ENCODE measurements at places on chromosomes 13 and 19. TPM values are rescaled to one million over a fixed set of nuclear protein-coding genes. Genes with fewer than 3 reads are reported as not detected.

DNA sequence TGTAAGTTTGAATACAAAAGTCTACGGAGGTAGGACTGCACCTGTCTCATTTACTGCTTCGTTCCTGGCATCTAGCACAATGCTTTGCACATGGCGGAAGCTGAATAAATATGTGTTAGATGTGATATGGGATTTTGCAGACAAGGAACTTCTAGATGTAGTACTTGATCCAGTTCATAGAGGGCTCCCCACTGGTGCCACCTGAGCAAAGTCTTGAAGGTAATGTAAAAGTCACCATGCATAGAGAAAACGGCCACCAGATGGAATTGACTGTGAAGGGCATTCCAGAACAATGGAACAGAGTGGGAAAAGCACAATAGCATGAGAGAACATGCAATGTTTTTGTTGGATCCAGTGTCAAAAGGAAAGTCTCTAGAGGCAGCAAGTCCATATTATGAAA, 209.3 kb downstream of the HS6ST3 start:
- H3K4me1 ChIP-seq: no peaks in the 10 kb centered on the region
- H3K36me3 ChIP-seq: no peaks in the 10 kb centered on the region
- H3K27ac ChIP-seq: no peak overlapping the region
- no peaks in the 10 kb centered on the region for H3K27me3 ChIP-seq
- no peak for DNase-seq
- no peak overlapping the region for H3K4me3 ChIP-seq

- H3K27ac ChIP-seq: no peak overlapping the region
- no peak for DNase-seq
- no peaks in the 10 kb centered on the region for H3K36me3 ChIP-seq
- H3K4me3 ChIP-seq: no peak overlapping the region
Observed at GRCh38 chr19:24142771-24143170, 55.8 kb downstream of the ZNF254 start.

DNA sequence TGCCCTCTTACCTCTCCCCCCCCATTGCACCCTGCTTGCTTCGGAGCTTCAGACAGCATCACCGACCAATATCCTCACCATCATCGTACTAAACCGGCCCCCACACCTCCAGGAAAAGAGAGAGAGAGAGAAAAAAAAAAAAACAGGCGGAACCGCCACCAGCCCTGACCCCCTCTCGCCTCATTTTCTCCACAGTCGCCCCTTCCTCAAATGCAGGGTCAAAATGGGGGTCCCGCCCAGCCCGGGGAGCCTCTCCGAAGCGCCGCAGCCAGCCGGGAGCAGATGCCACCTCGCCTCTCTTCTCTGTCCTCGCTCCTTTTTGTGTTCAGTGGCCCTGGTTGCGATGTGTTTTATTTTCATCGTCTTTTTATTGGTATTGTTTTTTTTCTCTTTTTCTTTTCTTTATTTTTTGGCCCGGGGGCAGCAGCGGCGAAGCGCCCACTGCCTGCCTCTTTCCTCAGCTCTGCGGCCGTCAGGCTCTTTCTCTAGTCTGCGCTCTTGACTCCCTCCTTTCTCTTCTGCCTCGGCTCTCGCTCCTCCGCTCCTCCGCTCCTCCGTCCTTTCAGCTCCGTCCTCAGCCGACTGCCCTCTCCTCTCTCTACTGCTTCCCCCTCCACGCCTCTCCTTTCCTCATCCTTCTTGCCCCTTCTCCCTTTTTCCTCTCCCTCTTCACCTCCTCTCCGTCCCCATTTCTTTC, 41.4 kb downstream of the DEDD2 start:
- H3K27ac ChIP-seq: no peak overlapping the region
- H3K27me3 ChIP-seq: peaks cover 88% of the 10 kb centered on the region
- no peak overlapping the region for H3K4me3 ChIP-seq
- no peak for DNase-seq
- no peaks in the 10 kb centered on the region for H3K36me3 ChIP-seq

DNA sequence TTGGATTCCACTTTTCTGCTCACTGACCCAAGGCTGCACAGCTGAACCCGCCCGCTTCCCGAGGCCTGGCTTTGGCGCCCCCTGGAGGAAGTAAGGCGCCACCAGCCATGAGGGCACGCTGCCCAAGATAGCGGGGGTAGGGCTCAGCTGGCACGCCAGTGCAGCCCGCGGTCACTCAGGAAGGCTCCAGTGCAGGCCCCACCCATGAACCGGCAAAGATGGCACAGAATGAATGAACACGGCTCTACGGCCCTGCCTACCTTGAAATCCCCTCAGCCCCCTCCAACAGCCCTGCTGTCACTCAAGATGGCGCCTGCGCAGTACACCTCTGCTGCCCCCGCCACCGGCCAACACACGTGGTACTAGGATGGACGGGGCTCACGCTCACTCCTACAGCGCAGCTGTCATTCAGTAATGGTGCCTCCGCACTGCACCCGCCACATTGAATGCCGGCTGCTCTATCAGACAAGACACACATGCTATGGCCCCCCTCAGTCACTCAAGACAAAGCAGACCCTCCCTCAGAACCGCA, 3.0 kb downstream of the PEG3 start:
- no peaks in the 10 kb centered on the region for H3K27me3 ChIP-seq
- peak; percentile 2 for DNase-seq
- H3K4me3 ChIP-seq: no peak overlapping the region
- H3K4me1 ChIP-seq: no peaks in the 10 kb centered on the region

GRCh38 chr19:45446944-45447343, 20.9 kb upstream of the FOSB start:
- no peak overlapping the region for H3K27ac ChIP-seq
- H3K4me1 ChIP-seq: peaks cover 34% of the 10 kb centered on the region
- peaks cover 25% of the 10 kb centered on the region for H3K27me3 ChIP-seq
- H3K36me3 ChIP-seq: no peaks in the 10 kb centered on the region
- H3K4me3 ChIP-seq: no peak overlapping the region
- DNase-seq: no peak

DNA sequence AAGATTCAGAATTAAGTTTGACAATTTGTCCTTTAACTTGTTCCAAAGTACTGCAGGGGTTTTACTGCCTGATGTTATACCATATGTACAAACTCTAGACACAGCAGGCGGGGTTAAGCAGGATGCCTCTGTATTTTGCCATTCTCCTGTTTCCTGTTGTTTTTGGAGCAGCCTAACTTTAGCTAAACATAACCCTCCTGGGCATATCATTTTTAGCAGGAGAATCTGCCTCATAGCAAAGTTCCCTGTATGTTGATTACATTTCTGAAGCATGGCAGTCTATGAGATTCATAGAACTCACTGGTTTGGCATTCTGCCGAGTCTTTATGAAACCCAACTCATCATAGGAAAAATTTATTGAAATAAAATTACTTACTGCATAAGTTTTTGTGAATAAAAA, 5.2 kb downstream of the LHFPL6 start:
- H3K4me1 ChIP-seq: no peaks in the 10 kb centered on the region
- peaks cover 6% of the 10 kb centered on the region for H3K27me3 ChIP-seq
- no peak overlapping the region for H3K4me3 ChIP-seq
- no peaks in the 10 kb centered on the region for H3K36me3 ChIP-seq
- H3K27ac ChIP-seq: no peak overlapping the region
- DNase-seq: no peak

DNA sequence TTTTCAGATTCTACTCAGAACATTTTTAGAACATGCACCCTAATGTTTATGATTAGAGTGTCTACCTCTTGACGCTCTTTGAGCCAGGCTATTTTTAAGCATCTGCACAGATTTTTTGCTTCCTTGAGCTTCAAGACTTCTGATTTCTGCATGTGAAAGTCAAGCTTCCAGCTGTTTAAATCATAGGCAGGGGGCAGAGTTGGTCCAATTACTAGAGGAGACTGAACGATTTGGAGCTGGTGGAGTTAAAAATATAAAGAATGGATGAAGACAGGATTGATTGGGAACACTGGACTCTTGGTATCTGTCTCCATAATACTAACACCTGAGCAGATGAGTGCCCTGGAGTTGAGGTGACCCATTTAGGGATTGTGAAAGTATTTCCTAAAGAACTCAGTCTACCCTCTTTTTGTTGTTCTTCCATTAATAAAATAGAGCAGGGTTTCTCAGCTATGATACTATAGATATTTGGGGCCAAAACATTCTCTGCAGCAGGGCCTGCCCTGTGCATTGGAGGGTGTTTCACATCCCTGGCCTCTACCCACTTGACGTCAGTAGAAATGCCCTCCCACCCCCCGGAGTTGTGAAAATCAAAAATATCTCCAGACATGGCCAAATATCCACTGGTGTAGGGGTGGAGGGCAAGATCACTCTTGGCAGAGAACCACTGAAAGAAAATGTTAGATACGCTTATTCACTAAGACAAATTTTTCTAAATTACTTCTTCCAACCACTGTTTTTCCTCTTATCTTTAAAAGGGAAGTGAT, 160.1 kb downstream of the COG6 start:
- H3K4me3 ChIP-seq: no peak overlapping the region
- H3K4me1 ChIP-seq: no peaks in the 10 kb centered on the region

- peaks cover 23% of the 10 kb centered on the region for H3K27me3 ChIP-seq
- no peak overlapping the region for H3K27ac ChIP-seq
- no peak overlapping the region for H3K4me3 ChIP-seq
- no peaks in the 10 kb centered on the region for H3K36me3 ChIP-seq
Observed at GRCh38 chr19:50206191-50206590, 2.8 kb downstream of the MYH14 start.

GRCh38 chr13:104106705-104107393, 1040.6 kb upstream of the SLC10A2 start:
- DNase-seq: no peak
- no peak overlapping the region for H3K4me3 ChIP-seq
- H3K27ac ChIP-seq: no peak overlapping the region
- no peaks in the 10 kb centered on the region for H3K27me3 ChIP-seq
- no peaks in the 10 kb centered on the region for H3K36me3 ChIP-seq

DNA sequence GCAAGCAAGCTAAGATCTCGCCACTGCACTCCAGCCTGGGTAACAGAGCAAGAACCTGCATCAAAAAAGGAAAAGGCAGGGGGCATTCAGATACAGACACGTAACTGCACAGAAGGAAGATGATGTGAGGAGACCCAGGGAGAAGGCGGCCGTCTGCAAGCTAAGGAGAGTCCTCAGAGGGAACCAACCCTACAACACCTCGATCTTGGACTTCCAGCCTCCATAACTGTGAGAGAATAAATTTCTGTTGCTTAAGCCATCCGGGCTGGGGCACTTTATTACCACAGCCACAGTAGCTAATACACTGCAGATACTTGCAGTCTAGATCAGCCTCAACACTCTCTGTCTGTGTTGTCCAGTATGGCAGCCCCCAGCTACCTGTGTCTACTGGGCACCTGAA, 7.9 kb downstream of the TICAM1 start:
- no peak overlapping the region for H3K4me3 ChIP-seq
- no peaks in the 10 kb centered on the region for H3K4me1 ChIP-seq
- H3K27me3 ChIP-seq: no peaks in the 10 kb centered on the region
- no peak overlapping the region for H3K27ac ChIP-seq
- no peak for DNase-seq
- no peaks in the 10 kb centered on the region for H3K36me3 ChIP-seq

GRCh38 chr19:11279505-11280236, 16.3 kb upstream of the TSPAN16 start:
- peak; percentile 79 for DNase-seq
- no peaks in the 10 kb centered on the region for H3K36me3 ChIP-seq
- no peak overlapping the region for H3K4me3 ChIP-seq
- H3K27ac ChIP-seq: no peak overlapping the region
- H3K4me1 ChIP-seq: peaks cover 3% of the 10 kb centered on the region

DENND1C gene
- total RNA-seq: 6.8 TPM

CCDC194 gene
- total RNA-seq: 0.28 TPM

PIN1 gene
- total RNA-seq: 118 TPM

All from thymus (tissue), 14 donors.